ENCODE measurements at places on chromosomes 7 and 10.
A peak's percentile ranks its signal among the peaks of the same experiment; 100 is the strongest.

- DNase-seq = no peak
Measured at GRCh38 chr7:73504017-73504416, 18.1 kb downstream of the BAZ1B start.

GRCh38 chr7:16034353-16034752 is 347.9 kb upstream of the MEOX2 start:
- no peak for DNase-seq

GRCh38 chr10:13701157-13701919 is 114.6 kb downstream of the PRPF18 start:
- DNase-seq = no peak

DNA sequence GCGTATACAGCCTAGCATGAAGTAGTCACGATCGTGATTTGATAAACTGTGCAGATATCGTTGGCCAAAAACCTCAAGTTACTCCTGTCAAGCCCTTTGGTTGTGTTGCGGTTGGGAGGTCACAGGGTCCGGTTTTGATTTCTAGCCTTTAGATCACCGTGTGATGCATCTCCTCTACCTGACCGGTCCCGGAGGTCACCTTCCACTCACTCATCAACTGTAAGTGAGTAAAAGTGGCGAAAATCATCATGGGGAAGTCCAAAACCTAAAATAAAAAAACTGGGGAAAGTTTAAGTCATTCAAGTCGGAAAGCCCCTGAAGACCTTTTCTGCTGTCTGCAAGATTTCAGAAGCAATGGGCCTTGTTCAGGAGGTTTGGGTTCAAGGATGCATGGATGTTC is 62.8 kb downstream of the ADARB2 start:
- no peak for DNase-seq

GRCh38 chr7:101772508-101773211 is 44.8 kb upstream of the CUX1 start:
- no peak for DNase-seq

GRCh38 chr7:3172768-3173280 is 128.2 kb upstream of the SDK1 start:
- DNase-seq = no peak

GRCh38 chr7:2821161-2821841 is 22.8 kb downstream of the GNA12 start:
- DNase-seq = no peak

GRCh38 chr7:34281260-34281659 is 375.9 kb downstream of the BMPER start:
- no peak for DNase-seq

DNA sequence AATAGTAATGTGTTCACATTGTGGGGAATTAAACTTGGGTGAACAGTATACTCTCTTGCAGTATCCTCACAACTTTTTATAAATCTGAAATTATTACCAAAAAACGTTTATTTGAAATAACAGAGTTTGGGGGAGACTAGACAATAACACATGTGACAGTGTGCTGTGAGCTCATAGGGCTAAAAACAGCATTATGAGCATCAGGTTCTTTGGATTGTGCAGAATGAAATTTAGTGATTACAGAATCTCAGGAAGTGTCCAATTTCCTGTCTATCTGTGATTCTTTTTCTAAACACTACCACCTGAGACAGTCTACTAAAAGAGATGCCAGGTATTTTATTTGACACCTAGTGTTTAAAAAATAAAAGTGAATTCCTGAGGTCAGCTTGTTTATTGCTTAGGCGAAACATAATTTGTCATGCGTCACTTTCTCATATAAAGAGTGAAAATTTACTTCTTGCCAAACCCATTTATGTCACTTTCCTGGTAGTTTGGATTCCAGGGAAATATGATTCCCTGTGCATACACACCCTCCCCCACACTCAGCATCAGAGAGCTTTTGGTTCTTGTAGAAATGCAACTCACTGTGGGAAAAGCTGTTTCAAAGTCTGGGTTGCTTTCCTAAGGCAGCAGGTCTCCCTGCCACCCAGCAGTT is 71.2 kb downstream of the AOAH start:
- DNase-seq = no peak

DNA sequence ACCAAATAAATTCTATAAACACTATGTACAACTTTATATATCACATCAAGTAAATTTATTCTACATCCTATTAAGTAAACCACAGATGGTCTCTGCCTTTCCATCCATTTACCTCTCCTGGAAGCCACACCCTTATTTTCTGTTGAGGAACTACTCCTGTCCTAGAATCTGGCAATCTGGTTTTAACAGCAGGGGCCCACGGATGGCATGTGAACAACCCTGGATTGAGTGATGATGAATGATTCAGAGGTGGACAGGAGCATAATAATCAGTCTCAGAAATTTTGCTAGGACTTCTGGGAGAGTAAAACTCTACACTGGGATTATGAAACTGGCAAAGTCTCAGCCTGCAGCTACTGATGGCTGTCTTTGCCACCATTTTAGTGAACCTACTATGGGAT is 54.1 kb downstream of the CDK6 start:
- DNase-seq = no peak

DNA sequence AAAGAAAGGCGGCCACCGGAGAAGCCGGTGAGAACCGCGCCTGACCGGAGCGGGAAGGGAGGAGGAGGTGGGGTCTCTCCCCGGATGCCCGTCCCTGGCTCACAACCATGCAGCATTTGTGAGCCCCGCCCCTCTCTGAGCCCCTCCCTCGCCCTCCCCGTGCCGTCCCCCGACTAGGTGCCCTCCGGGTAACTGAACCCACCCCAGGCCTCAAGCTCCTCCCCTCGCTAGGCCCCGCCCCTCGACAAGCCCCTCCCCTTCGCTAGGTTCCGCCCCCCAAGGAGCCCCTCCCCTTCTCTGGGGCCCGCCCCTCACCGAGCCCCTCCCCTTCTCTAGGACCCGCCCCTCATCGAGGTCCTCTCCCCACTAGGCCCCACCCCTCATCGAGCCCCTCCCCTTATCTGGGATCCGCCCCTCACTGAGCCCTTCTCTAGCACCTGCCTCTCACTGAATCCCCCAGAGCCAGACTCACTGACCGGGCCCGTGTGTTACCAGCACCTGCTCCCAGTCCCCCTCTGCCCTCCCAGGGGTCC is 42.2 kb upstream of the HSPB1 start:
- no peak for DNase-seq

DNA sequence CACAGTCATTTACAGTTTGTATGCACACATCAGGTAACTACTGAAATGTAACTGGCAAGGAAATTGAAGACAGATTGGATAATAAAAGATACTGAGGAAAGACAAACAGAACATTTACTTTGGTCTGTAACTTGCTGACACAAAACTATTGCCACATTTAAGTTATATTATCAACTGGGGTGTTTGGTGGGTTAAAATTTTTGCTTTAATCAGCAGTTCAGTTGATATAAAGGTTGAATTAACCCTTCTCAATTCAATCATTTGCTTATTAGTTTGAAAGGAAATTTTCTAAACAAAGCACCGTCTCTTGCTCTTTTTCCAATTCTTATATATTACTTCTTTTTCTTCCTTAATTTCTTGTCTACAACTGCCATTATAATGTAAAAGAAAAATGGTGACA is 102.4 kb downstream of the TMEM26 start:
- DNase-seq = no peak

DNA sequence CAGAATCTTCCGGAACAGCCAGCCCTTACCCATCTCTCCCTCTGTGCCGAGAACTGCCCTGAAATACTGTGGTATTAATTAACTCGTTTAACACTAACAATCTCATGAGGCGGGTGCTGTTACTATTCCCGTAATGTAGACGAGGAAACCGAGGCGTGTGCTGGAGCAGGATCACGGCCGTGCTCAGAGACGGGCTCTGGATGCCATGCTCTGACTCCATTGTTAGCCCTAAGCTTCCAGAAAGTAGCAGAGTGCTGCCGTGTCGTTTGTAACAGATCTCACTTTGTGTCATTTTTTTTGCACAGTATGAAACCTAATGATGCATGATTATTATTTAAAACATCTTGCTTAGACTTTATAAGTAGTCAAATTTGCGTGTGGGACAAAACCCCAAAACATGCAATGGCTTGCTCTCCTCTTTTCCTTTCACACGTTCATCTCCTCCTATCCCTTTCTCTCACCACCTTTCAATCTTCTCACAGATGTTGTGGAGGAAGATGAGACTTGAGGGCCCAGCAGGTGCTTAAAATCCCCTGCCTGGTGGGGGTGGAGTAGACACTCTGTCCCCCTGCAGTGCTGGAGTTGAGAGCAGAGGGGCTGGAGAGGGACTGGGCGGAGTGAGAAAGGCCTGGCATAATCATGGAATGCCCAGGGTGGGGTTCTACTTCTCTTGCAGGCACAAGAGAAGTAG is 482 bp upstream of the ACTR3C start:
- no peak for DNase-seq

- DNase-seq = no peak
Measured at GRCh38 chr10:102644066-102644645, at the start of gene TRIM8. Gene TRIM8 (plus strand): TSS chr10:102644479. CDS start chr10:102644618, 139 bp downstream.

- no peak for DNase-seq
Measured at GRCh38 chr7:127525866-127526480, 59.4 kb downstream of the GCC1 start.

GRCh38 chr7:114481999-114482398 is 67.4 kb downstream of the FOXP2 start:
- DNase-seq = no peak

- no peak for DNase-seq
Measured at GRCh38 chr10:100828738-100829096, 83.3 kb downstream of the PAX2 start.

DNA sequence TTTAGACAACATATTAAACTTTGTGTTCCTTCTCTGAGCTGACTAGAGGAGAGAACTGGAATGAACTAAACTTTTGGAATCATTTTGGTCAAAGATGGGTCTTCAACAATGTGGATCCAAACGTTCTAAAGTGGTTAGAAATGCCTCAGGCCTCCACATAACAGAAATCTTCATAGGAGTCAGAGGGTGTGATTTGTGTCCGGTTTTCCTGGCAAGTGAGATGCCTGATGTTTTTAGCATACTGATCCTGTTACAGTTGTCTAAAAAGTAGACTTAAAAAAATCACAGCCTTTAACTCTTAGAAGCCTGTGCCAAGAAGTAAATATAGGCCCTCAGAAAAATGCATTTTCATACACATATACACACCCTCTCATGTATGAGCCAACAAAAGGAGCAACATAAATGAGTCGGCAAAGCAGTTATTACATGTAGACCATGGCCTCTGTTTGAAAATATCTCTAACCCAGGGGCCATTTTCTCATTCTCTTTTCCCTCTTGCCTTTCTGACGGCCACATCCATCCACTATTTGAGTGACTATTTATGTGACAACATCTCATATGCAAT is 64.5 kb downstream of the ST7 start:
- no peak for DNase-seq

- DNase-seq = peak; percentile 34
Measured at GRCh38 chr7:145474009-145474686, 638.3 kb upstream of the TPK1 start.

DNA sequence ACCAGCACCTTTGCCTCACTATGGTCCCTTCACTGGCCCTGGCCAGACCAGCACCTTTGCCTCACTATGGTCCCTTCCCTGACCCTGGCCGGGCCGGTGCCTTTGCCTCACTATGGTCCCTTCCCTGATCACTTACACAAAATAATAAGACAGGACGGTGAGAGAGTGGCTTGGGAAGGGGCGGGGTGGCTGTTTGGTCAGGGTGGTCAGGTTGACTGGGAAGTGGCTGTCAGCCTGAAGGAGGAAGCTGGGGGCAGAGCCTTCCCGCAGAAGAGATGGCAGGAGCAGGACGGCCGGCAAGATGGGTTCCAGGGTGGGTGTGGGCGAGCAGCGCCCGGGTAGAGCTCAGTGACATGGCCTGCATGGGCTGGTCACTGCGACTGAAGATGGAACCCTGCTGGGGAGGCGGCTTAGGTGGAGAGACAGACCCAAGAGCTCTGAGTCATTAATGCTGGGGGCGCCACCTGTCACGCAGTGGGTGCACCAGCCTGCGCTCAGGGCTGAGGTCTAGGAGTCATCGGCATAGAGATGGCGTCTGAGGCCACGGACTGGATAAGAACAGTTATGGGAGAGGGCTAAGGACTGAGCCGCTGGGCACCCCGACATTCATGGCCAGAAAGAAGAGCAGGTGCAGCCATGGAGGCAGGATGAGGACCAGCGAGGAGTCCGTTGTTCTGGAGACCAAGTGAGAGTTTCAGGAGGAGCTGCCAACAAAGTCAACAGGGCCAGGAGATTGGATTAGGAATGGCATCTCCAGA is 91.8 kb downstream of the CHST15 start:
- no peak for DNase-seq

DNA sequence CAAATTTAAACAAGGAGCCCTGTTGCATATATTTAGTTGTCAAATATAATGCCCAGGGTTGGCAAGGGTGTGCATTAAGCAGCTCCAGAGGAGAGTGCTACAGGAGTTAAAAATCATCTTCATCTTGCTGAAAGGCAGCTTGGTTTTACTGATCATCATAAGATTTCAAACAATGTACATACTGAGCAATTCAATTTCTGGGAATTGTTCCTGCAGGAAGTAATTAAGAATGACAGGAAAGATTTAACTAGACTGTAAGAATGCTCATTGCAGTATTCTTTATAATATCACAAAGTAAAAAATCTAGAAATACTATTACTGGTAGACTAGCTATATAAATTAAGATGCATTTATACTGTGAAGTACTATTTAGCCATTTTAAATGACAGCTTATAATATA is 153.6 kb downstream of the DYNC1I1 start:
- DNase-seq = no peak

- peak; percentile 65 for DNase-seq
Measured at GRCh38 chr7:39353615-39354376, 212.4 kb upstream of the YAE1 start.

- DNase-seq = no peak
Measured at GRCh38 chr7:108143658-108144420, 13.7 kb upstream of the LAMB4 start.

- no peak for DNase-seq
Measured at GRCh38 chr10:77571490-77571889, 66.1 kb downstream of the KCNMA1 start.

DNA sequence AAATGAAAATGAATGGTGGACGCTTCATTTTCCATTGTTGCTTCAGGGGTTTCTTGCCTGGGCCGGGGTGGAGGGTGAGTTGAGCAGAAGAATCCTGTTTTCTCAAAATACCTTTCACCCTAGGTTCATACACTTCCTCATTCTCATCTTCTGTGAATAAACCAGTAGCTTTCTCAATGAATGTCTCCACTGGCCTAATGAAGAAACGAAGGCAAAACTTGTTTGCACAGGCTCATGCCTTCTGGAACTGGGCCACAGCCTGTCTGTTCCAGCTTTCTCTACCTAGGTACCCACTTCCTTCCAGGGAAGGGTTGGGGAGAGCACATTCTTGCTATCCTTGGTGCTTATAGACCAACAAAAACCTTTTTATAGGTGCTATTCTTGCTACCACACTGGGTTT is 21.3 kb downstream of the STMP1 start:
- no peak for DNase-seq

- DNase-seq = no peak
Measured at GRCh38 chr10:29522061-29522855, 112.5 kb downstream of the SVIL start.

- no peak for DNase-seq
Measured at GRCh38 chr7:69619635-69620034, 21.4 kb downstream of the AUTS2 start.

GRCh38 chr7:91047636-91048035 is 216.6 kb upstream of the FZD1 start:
- no peak for DNase-seq

Measured in left renal cortex interstitium (tissue), 4 donors.